ENCODE measurements at places on chromosomes 5 and 9.

DNA sequence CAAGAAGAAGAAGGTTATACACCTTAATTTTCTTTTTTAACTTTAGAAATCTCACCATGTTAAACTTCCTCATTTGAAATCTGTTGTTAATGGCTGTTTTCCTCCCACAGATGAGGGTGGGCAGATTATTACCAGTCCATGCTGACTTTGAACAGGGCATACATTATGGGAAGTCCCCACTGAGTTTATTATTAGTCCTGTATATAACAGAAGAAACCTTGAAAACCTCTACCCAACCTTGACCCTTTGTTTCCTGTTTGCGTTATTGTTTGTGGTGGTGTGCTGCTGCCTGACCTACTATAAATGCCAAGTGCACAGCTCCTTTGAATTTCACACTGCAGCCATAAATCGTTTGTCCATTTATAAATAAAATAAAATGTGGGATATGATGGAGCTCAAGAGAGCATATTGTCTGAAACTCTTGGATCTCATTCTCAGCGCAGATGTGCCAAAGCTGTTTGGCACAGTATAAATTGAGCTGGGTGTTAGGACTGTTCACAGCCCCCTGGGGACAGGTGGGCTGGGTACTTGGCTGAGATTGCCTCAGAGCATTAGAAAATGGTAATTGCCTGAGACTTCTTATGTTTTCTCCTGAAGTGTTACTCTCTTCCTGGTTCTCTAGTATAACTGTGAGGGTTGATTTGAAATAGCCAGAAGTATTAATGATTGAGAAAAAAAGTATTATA is 139.6 kb downstream of the SPATA31D1 start:
- DNase-seq: no peak

DNA sequence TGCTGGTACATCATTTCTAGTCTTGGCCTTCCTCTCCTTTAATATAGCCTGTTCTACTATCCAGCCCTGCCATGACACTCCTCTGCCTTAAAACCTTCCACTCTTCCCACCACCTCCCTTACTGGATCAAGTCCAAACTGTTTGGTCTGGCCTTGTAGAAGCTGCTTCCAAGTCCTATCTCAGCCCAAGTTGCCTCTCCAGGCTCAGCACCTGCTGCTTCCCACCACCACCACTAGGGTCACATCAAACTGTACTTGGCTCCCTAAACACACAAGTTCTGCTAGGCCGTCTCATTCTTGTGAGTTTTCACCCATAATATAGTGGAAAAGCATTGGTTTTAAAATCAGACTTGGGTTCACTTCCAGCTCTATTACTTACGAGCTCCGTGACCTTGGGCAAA is 1.4 kb downstream of the NDUFA8 start:
- no peak for DNase-seq

GRCh38 chr5:82858151-82859025 is 218.8 kb downstream of the TMEM167A start:
- DNase-seq: no peak

DNA sequence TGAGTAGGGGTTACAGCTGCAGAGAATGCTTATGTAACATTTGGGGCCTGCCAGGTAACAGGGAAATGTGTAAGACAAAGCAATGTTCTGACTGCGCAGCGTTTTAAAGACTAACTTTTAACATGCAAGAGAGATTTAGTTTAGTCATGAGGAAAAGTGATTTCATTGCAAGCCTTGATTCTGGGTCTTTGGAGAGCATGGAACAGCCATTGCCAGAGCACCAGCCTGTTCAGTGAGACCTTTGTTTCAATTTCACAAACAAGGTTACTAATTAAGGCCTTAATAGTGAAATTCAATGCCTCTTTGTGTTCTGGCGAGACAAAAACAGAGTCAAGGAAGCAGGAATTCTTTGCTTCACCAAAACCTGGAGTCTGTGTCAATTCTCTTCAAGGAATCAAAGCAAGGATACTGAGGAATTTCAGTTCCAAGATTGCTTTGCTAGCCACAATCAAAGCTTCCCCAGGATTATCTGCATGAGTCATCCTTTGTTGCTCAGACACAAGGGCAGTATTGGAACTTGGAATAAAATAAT is 14.4 kb downstream of the CKMT2 start:
- DNase-seq: no peak

GRCh38 chr5:140043508-140043872 is 391 bp upstream of the NRG2 start:
- DNase-seq: no peak

GRCh38 chr5:142445266-142445665 is 120.4 kb upstream of the SPRY4 start:
- DNase-seq: no peak

DNA sequence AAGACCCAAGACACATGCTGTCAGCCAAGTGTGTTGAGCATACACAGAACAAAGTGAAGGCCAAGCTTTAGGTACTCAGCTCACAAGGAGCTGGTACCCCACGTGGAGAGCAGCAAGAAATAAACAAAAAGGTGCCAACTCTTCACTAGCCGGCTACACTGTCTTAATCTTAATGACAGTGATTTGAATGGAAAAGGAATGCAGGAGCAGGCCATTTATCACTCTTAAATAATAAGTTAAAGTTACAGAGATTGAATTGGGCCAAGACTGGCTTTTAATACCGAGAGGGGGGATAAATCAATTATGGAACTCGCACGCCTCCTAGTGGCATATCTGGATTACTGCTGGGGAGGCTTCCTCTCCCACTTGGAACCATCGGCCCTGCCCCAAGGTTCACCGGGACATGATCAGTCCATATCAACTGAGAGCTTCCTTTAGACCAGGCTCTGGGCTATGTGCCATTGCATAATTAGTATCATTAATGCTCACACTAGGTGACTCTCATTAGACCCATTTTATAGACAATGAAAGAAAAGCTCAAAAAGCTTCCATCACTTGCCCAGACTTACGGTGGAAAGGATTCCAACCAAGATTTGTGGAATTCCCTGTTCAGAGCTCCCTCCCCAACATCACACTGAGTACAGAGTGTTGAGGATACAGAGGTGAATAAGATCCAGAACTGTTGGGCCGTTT is 94.0 kb downstream of the ACTL7B start:
- no peak for DNase-seq

GRCh38 chr5:56011835-56012234 is 17.1 kb upstream of the IL6ST start:
- DNase-seq: no peak

GRCh38 chr9:136831002-136831719 is 11.1 kb upstream of the AJM1 start:
- no peak for DNase-seq

GRCh38 chr9:7443541-7443940 is 356.0 kb downstream of the DMAC1 start:
- no peak for DNase-seq

DNA sequence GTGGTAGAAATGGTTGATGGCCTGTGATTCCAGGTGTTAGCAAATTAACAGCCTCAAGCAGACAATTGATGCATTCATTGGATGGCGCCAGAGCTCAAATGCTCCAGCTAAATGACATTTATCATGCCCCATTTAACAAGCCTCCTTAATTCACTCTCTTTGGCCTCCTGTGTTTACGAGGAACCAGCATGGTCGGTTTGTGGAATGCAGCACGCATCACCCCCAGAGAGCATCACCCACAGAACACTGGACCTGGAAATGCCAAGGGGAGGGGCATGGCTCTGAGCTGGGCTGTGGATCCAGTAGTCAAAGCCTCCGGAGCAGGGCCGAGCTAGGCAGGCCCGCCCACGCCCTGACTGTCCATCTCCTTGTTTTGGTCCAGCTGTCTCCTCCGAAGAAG is 434.0 kb downstream of the GADD45G start:
- no peak for DNase-seq

- no peak for DNase-seq
These were observed 38.3 kb upstream of the FBXL17 start for GRCh38 chr5:108420158-108420557.

- no peak for DNase-seq
These were observed 37.2 kb downstream of the PAPPA start for GRCh38 chr9:116190637-116191396.

DNA sequence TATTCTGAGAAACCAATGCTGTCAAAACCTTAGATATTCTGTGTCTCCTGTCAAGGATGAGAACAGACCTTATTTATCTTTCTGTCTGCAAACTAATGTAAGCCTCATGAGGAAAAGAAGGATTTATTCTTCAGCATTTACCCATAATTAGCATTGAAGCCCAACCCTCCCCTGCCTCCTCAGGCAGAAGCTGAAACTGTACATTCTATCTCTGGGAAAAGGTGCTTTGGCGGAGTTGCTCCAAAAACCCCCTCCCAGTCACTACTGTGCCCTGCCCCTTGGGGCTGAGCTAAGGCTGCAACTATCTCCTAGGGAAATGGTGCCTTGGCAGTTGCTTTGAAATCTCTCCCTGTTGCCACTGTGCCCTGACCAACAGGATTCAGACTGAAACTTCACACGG is 106.2 kb upstream of the TLR4 start:
- no peak for DNase-seq

- DNase-seq: no peak
These were observed 58.9 kb upstream of the CNTLN start for GRCh38 chr9:17075758-17076485.

GRCh38 chr5:38258319-38259061 is at the start of gene EGFLAM:
EGFLAM (plus strand) TSS chr5:38258559; CDS start chr5:38258755, 196 bp downstream.
- DNase-seq: no peak

DNA sequence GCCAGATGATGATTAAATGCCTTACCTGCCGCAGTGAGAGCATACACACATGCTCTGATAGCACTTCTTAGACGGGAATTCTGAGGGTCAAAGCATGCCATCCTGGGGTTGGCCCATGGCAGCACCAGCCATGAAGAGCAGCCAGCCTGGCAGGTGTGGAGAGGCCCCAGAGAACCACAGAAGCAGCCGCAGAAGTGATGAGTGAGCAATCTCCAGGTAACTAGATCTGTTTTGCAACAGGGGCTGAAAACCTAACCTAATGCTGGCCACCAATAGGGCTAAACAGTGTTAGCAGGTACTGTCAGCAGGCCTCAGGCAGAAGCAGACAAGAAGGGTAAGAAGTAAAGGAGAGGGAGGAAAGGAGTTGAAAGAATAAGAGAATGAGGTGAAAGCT is 33.5 kb upstream of the HOMER1 start:
- no peak for DNase-seq

- no peak for DNase-seq
These were observed 58.6 kb downstream of the WDR70 start for GRCh38 chr5:37437711-37438110.

- no peak for DNase-seq
These were observed 308.6 kb upstream of the RPS23 start for GRCh38 chr5:82586661-82587310.

DNA sequence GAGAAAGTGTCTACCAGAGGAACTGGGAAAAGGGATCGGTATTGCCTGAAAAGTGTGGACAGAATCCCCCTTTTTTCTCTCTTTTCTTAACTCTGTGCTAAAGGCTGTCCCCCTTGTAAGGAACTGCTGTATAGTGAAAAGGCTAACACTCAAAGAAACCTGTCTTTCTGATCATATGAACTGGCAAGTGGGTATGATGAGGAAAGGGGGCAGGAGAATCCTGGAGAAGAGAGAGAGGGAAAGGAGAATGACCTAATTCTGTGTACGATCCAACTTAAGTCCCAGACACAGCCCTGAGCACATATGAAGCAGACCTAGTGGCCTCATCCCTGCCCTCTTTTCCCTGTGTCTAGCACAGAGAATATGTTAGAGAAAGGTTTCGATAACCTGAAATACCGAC is 967 bp downstream of the ANKRD31 start:
- DNase-seq: no peak

DNA sequence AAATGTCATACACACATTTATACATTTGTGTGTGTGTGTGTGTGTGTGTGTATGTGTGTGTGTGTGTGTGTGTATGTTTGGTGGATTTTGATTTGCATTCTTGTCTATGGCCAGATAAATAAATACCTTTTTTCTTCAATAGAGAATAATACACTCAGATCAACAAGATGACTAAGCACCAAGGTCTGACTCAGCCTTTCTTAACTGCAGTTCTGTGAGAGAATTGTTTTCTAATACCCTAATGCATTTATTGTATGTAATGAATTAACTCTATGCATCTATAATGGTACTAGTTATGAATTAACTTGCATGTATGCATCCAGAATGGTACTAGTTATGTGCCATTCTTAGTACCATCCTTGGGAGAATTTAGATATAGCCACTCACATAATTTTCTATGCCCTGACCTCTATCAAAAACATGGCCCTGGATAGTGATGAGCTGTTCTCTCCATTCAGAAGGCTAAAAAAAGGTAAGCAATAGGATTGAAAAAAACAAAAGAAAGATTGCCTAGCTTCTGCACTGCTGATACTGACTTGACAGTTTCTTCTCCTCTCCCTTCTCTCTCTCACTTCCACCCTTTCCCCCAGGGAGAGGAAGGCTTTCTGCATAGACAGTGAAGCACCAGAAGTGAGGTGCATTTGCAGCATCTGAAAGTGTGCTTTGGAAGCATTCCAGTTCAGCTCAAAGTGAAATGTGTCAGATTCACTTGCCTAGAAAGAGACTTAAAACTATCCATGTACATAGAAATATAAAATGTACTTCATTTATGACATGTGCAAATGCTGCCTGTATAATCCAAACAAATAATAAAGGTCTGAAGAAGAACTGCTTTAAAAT is 55.1 kb upstream of the CCDC112 start:
- no peak for DNase-seq

- DNase-seq: no peak
These were observed 2.8 kb downstream of the PDLIM7 start for GRCh38 chr5:177494346-177495195.

DNA sequence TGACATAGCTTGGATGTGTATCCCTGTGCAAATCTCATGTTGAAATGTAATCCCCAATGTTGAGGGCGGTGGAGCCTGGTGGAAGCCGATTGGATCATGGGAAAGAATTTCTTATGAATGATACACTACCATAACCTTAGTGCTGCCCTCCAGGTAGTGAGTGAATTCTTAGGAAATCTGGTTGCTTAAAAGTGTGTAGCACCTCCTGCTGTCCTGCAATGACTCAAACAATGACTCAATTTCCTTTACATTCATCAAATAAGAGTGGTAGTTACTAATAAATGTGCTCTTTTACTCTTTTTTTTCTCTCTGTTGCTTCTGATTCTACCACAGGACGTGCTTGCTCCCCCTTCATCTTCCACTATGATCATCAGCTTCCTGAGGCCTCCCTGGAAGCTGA is 1696.0 kb upstream of the CDH9 start:
- no peak for DNase-seq

DNA sequence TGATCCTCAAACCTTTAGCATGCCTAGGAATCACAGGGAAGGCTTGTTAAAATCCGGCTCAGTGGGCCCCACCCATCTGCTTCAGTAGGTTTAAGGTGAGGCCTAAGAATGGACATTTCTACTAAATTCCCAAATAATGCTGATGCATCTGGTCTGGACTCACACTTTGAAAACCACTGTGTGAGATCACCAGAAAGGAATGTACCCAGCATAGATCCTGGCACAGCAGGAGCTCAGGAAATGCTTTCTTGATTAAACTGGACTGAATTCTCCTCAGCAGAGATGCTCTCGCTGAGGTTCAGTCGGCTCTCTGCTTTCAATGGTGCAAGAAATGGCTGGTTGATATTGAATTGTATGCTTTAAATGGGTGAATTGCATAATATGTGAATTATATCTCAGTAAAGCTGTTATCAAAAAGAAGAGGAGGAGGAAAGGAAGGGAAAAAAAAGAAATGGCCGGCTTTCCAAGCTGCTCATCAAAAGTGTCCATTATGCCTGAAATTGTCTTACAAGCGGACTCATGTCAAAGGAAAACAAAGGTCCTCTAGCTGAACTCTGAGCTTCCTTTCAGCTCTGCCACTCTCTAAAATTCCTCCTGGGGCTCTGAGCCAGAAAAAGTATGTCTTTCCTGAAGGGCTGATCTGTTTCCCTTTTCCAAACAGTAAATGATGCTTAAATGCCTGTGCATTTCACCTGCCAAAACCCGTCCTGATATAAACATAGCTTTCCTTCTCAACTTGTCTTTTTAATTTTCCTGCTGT is 77.6 kb upstream of the SAP30L start:
- DNase-seq: no peak

- no peak for DNase-seq
These were observed 80.3 kb downstream of the CDO1 start for GRCh38 chr5:115736004-115736689.

All from cortex of kidney (tissue), 1 donor.